ENCODE measurements at places on chromosomes 6 and 20. TPM values are rescaled to one million over a fixed set of nuclear protein-coding genes. Genes with fewer than 3 reads are reported as not detected.

- H3K4me1 ChIP-seq = no peaks in the 10 kb centered on the region
- no peaks in the 10 kb centered on the region for H3K36me3 ChIP-seq
- no peak for DNase-seq
- H3K27ac ChIP-seq = no peak overlapping the region
Observed at GRCh38 chr6:2147766-2148448, 97.5 kb downstream of the GMDS start.

GRCh38 chr6:30776390-30777154 is 32.2 kb upstream of the IER3 start:
- H3K4me3 ChIP-seq = no peak overlapping the region
- H3K4me1 ChIP-seq = peaks cover 77% of the 10 kb centered on the region
- no peak for DNase-seq
- H3K36me3 ChIP-seq = peaks cover 8% of the 10 kb centered on the region
- H3K27me3 ChIP-seq = no peaks in the 10 kb centered on the region

The DDO gene
- total RNA-seq = not detected

- H3K27ac ChIP-seq = no peak overlapping the region
- no peak overlapping the region for H3K4me3 ChIP-seq
- DNase-seq = no peak
- peaks cover 2% of the 10 kb centered on the region for H3K27me3 ChIP-seq
- peaks cover 9% of the 10 kb centered on the region for H3K4me1 ChIP-seq
Observed at GRCh38 chr6:2020909-2021308, 224.5 kb downstream of the GMDS start.

DNA sequence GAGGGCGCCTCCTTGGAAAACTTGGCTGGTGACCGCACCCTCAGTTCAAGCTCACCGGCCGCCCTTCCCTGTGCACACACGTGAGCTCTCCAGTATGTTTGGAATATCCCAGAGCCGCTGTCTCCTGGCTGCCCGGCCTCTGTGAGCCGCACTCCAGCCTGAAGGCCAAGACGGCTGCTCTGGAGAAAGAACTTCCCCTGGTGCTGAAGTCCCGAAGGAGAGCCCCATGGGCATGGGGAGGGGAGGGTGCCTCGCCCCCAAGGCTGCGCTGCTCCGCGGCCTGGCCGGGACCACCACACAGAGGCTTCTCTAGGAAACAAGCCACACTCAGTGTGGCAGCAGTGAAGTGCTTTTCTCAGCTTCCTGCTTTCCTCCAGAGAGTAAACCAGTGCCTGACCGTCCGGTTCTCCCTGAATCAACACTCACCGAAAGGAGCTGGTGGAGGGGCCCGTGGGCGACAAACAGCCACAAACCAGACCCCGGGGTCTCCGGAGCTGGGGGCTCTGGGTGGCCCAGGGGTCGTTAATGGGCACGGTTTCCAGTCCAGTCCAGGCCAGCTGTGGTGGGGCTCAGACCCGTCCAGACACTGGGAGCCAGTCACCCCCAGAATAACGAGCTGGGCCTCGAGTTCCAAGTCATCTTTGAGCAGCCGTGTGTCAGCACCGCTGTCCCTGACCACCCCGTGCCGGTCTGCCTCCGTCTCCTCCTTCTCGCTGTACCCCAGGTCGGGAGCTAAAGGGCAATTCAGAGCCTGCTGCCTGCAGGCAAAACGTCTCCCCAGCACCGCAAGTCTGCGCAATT is 87.4 kb upstream of the BHLHE23 start:
- no peaks in the 10 kb centered on the region for H3K36me3 ChIP-seq
- DNase-seq = no peak
- H3K27me3 ChIP-seq = no peaks in the 10 kb centered on the region
- H3K27ac ChIP-seq = no peak overlapping the region

DNA sequence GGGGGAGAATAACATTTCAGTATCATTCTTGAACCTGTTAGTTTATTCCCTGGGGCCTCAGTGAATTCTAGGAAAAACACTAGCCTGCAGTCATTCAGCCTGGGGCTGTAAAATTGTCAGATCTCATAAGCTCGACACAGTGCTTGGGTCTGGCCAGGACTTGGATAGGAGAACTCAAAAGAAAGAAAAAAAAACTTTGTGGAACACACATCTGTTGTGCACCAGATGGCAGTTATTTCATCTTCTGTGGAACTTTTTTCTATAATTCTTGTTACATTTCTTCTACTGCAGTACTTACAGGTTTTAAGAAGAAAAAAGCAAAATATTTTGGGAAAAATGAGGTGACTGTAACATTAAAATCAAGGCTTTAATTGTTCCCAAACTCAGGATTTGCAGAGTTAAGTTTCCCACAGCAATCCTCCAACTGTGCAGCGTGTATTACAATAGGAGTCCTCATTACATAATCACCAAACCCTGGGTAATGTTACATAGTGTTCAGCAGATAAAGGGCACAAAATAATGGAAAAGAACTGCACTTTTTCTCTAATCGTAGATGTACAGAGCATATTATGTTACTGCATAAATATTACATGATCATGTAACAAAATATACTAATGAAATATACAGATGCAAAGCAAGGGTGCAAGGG is 531.1 kb upstream of the CITED2 start:
- no peak overlapping the region for H3K4me3 ChIP-seq
- H3K27me3 ChIP-seq = no peaks in the 10 kb centered on the region
- H3K36me3 ChIP-seq = no peaks in the 10 kb centered on the region
- no peak for DNase-seq
- no peaks in the 10 kb centered on the region for H3K4me1 ChIP-seq
- H3K27ac ChIP-seq = no peak overlapping the region

The SLC35D3 gene
- total RNA-seq = not detected

The CCDC170 gene
- not detected for total RNA-seq

- no peaks in the 10 kb centered on the region for H3K4me1 ChIP-seq
- DNase-seq = no peak
- no peaks in the 10 kb centered on the region for H3K27me3 ChIP-seq
- no peak overlapping the region for H3K4me3 ChIP-seq
- H3K27ac ChIP-seq = no peak overlapping the region
- no peaks in the 10 kb centered on the region for H3K36me3 ChIP-seq
Observed at GRCh38 chr6:122799916-122800686, 11.0 kb downstream of the SMPDL3A start.

GRCh38 chr20:23347791-23348190 is 2.8 kb upstream of the NXT1 start:
- H3K4me1 ChIP-seq = peaks cover 28% of the 10 kb centered on the region
- H3K36me3 ChIP-seq = peaks cover 3% of the 10 kb centered on the region
- no peak for DNase-seq
- no peak overlapping the region for H3K27ac ChIP-seq

The CD24 gene
- 0.22 TPM for total RNA-seq

The TCP11 gene
- not detected for total RNA-seq

All from activated CD4-positive, alpha-beta T cell treated with anti-CD3 and anti-CD28 coated beads, Interleukin-2, amount 10 ng/mL, durations not matched to agents 7 days and 5 days (primary cell).